ENCODE measurements at places on chromosomes 12 and 14.

GRCh38 chr14:91752961-91753360 lies 21.1 kb upstream of the CATSPERB start:
- DNase-seq: no peak

DNA sequence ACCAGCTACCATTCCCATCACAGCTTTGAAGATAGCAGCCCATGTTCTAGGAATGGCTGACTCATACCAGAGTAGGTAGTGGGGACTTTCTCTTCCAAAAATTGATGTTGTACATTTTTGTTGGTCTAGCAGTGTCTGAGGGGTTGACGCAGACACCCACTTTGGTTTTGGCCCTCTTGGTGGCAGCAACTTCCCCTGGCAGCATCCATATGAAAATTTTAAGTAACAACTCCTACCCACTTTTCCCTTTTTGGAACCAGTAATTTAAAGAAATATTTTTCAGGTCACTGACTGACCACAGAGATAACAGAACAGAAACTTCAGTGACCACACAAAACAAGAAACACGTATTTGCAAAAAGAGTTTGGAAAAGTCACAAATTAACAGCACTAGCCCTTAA lies 162.0 kb upstream of the TMCC3 start:
- no peak for DNase-seq

DNA sequence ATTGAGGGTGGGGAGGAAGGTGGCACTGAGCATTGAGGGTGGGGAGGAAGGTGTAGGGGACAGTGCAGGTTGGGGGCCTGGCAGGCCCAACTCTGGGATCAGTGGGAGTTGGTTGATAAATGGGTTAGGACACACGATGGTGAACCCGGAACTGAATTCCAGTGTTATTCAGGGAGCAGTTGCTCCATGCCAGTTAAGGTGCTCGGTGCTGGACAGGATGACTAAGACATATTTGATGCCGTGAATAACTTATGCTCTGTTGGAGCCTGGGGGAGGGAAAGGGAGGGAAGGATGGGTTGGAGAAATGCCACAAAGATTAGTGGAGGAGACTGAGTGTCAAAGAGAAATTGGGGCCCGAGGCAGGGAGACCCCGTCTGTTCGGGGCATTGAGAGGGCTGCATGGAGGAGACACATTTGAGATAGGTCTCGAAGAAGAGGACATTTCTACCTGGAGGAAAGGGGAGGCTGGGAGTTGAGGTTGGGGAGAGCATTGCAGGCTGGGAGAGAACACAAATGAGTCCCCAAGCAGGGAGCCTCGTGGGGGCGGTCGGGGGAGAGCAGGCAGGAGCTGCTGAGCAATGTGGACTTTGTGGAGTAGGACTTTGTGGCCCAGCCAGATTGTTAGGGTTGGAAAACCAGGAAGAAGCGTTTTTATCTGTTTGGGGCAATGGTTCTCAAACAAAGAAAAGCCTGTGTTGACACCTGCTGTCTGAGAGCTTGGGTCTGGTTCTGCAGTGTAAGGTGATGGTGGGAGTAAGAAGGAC lies 65.3 kb downstream of the IQSEC3 start:
- no peak for DNase-seq

DNA sequence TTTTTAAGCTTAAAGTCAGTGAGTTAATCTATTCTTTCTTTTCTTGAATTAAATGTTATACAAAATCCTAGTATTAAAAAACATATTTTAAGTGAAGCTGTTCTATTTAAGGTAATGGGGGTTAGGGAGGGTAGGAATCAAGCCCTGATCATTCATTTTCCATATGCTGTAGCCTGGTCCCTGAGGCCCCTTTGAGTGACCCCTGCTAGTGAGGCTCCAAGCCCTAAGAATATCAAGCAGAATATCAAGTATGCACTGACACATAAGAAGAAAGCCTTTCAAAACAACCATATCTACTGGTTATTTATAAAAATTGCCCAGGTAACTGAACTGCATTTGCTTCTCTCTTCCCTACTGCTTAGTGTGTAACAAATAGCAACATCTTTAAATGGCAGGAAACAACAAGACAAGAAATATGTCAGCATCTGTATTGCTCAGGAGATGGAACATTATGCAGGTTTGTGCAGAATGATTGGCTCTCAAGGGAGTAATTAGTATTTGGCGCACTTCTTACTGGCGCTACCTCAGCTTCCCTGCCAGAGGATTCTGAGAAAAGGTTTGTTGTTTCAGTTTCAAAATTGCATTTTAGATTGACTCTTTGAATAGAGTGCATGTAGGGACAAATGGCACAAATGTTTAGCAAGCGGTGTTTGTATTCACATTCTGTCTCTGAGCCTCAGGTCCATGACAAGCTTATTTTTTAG lies 223.0 kb downstream of the DUSP6 start:
- peak; percentile 41 for DNase-seq

DNA sequence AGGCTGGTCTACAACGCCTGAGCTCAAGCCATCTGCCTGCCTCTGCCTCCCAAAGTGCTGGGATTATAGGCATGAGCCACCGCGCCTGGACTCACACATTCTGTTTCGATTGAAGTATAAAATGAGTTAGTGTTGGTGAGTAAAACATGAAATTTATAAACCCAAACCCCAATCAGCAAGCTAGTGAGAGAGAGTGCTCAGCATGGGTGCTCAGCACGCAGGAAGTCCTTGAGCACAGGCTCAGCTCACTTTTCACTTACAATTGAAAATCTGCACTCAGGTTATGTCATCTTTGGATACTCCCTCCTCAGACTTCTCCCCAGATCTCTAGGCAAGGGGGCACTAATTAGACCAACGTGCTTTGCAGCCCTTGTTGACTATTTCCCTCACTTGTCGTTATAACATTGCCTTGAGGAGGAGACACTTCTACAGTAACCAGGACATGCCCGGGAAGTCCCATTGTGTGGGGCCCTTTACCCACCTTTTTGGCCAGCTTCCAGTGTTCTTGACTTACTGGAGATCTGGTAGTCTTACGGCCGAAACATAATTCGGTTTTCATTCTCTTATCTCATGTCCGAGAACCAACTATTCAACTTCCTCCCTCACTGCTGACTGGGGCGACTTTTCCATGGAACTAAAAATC lies 68.5 kb upstream of the AMN1 start:
- no peak for DNase-seq

- DNase-seq: no peak
These were observed 71.3 kb downstream of the LRP6 start for GRCh38 chr12:12195516-12195915.

GRCh38 chr12:1948883-1949282 lies 30.4 kb upstream of the CACNA2D4 start:
- DNase-seq: no peak

- DNase-seq: no peak
These were observed 20.2 kb downstream of the FBXL14 start for GRCh38 chr12:1573960-1574864.

DNA sequence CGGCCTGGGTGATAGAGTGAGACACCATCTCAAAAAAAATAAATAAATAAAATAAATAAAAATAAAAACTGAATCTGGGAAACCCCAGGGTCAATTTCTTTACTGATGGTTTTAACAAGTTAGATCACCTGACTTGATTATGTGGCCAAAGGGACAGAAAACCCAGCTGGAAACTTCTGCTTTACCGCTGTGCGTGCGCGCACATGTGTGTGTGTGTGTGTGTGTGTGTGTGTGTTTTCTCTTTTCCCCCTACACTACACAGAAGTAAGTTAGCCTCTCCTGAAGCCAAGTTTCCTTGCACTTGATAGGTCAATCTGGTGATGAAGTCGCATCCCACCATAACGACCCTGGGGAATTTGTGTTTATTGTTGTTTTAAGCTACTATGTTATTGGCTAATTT lies 105.3 kb upstream of the AMN1 start:
- no peak for DNase-seq

Data from activated CD8-positive, alpha-beta memory T cell treated with anti-CD3 and anti-CD28 coated beads, Interleukin-2, amount 10 ng/mL, durations not matched to agents 7 days and 5 days (primary cell).